ENCODE measurements at places on chromosomes 2 and 18. TPM values are rescaled to one million over a fixed set of nuclear protein-coding genes. Genes with fewer than 3 reads are reported as not detected.

GCKR gene
- total RNA-seq: 0.87 TPM

LONRF2 gene
- 8.2 TPM for total RNA-seq

RTTN gene
- 21.5 TPM for total RNA-seq

TMEM163 gene
- total RNA-seq: 0.55 TPM

GALNT14 gene
- 0.59 TPM for total RNA-seq

CYRIA gene
- 10.3 TPM for total RNA-seq

KRCC1 gene
- total RNA-seq: 18.7 TPM

VRK2 gene
- 19.2 TPM for total RNA-seq

EML6 gene
- total RNA-seq: 10.7 TPM

NYAP2 gene
- not detected for total RNA-seq

MYOM1 gene
- 6.1 TPM for total RNA-seq

OSR1 gene
- total RNA-seq: 9.3 TPM

IL36B gene
- total RNA-seq: not detected

IGFBP5 gene
- 162 TPM for total RNA-seq

PCARE gene
- not detected for total RNA-seq

SLC19A3 gene
- total RNA-seq: 0.41 TPM

PTH2R gene
- total RNA-seq: 0.09 TPM

KCTD18 gene
- 38.2 TPM for total RNA-seq

DSG1 gene
- 0.32 TPM for total RNA-seq

NGEF gene
- 19.0 TPM for total RNA-seq

SEMA4C gene
- 45.9 TPM for total RNA-seq

TMEM178A gene
- 2.6 TPM for total RNA-seq

TSPYL6 gene
- 16.8 TPM for total RNA-seq

EFR3B gene
- total RNA-seq: 0.14 TPM

PAIP2B gene
- 5.9 TPM for total RNA-seq

MOGAT1 gene
- not detected for total RNA-seq

CCL20 gene
- total RNA-seq: not detected

GKN1 gene
- total RNA-seq: not detected

AAK1 gene
- 77.3 TPM for total RNA-seq

BCL2 gene
- 38.4 TPM for total RNA-seq

NPAS2 gene
- 24.2 TPM for total RNA-seq

RNF181 gene
- 161 TPM for total RNA-seq

FAM237A gene
- not detected for total RNA-seq

CARF gene
- total RNA-seq: 15.8 TPM

CYP27C1 gene
- 1.8 TPM for total RNA-seq

TNS1 gene
- total RNA-seq: 659 TPM

AGBL5 gene
- total RNA-seq: 87.1 TPM

LTBP1 gene
- total RNA-seq: 25.9 TPM

MFF gene
- 94.7 TPM for total RNA-seq

FLACC1 gene
- total RNA-seq: 0.97 TPM

LINC00305 gene
- not detected for total RNA-seq

CPO gene
- 2.5 TPM for total RNA-seq

IL1R1 gene
- 112 TPM for total RNA-seq

SPRED2 gene
- 23.7 TPM for total RNA-seq

REG3A gene
- total RNA-seq: not detected

ECEL1 gene
- 15.3 TPM for total RNA-seq

Data from prostate gland (tissue), 2 donors.